ENCODE measurements at places on chromosomes 3 and 15.

GRCh38 chr15:65330934-65331645 lies 26.6 kb downstream of the RNU5B-1 start:
- DNase-seq = no peak

GRCh38 chr3:171480526-171480925 lies 20.3 kb upstream of the TNIK start:
- DNase-seq = no peak

GRCh38 chr15:100847194-100847593 lies 32.4 kb upstream of the ALDH1A3 start:
- DNase-seq = no peak

- no peak for DNase-seq
Measured at GRCh38 chr3:120418866-120419490, 31.8 kb downstream of the FSTL1 start.
